NCI-H2171 treated with DMSO at 0.1 percent for 48 hours (cell line): ENCODE measurements at places on chromosomes 4 and X.

DNA sequence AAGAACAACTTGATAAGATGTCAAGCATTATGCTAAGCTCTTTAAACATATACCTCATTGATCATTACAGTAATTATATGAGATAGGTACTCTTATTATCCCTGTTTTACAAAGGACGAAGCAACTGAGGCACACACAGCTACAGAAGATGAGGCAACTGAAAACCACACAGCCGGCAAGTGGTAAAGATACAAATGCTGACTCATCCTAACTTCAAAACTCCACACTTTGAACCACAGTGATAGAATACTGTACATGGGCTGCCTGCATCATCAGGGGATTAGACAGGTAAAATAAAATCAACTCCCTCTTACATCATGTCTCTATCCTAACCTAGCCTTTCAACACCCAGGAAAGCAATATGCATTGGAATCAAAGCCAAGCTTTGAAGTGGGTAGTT lies 47.8 kb downstream of the LHFPL1 start:
- DNase-seq, result no peak

GRCh38 chr4:94766856-94767255 lies 9.1 kb downstream of the BMPR1B start:
- peak; percentile 8 for DNase-seq

DNA sequence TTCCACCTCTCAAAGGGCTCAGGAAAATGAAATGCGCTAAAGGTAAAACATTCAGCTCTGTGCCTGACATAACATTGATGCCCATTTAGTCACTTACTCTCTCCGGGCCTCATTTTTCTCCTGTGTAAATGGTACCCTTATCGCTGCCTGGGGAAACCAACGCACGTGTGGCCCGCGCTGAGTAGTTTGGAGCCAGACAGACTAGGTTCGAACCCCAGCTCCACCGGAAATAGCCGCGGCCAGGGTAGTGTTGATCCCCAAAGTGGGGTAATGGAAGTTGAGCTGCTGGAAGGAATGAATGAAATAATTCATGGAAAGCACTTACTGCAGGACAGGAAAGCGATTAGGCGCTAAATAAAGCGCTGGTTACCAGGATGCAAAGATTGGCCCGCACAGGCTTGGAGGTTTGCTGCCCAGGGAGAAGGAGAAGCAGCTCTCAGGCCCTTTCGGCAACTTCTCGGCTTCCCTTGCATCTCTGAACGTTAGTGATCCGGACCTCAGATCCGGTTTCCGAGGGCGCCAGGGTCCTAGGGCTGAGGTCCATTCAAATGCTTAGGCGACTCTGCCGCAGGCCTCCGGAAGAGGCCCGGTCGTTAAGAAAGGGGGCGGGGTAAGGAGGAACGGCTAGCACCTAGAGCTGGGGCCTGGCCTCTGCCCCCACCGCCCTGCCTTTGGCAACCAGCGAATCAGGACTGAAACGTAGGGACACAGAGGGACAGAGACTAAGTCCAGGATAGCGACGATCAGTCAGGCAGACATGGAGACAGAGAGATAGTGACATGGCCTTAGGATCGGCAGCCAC lies 13.3 kb downstream of the NKX3-2 start:
- no peak for DNase-seq

- DNase-seq, result no peak
Measured at GRCh38 chrX:48689208-48689920, 5.8 kb downstream of the WAS start.

DNA sequence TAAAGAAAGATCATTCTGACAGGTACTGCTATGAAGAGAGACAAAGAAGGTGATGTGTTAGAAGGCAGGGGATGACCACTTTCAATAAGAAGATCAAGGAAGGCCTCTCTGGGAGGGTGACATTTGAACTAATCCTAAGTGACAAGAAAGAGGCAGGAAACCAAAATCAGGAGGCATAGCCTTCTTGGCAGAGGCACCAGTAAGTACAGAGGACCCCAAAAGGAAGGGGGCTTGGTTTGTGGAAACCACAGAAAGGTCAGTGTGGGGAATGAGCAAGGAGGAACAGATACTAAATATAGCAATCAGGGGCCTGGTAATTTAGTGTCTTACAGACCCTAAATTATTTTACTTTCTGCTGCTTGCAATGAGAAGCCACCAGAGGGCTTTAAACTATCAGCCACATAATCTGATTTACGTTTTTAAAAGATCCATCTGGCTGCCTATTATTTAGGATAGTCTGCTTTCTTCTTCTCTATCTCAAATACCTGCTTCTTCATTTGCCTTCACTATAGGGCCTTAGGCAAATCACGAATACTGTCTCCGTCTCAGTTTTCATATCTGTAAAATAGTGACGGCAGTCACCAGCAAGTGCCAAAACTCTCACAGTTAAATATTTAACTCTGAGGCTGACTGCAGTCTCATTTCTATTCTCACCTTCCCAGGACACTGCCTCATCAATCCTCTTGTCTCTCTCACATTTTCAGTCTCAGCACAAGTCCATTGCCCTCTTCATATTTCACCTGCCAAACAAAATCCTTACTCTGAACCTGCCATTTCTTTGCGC lies 16.7 kb downstream of the NR3C2 start:
- no peak for DNase-seq

GRCh38 chr4:151644622-151645021 lies 116.2 kb downstream of the GATB start:
- DNase-seq, result no peak

DNA sequence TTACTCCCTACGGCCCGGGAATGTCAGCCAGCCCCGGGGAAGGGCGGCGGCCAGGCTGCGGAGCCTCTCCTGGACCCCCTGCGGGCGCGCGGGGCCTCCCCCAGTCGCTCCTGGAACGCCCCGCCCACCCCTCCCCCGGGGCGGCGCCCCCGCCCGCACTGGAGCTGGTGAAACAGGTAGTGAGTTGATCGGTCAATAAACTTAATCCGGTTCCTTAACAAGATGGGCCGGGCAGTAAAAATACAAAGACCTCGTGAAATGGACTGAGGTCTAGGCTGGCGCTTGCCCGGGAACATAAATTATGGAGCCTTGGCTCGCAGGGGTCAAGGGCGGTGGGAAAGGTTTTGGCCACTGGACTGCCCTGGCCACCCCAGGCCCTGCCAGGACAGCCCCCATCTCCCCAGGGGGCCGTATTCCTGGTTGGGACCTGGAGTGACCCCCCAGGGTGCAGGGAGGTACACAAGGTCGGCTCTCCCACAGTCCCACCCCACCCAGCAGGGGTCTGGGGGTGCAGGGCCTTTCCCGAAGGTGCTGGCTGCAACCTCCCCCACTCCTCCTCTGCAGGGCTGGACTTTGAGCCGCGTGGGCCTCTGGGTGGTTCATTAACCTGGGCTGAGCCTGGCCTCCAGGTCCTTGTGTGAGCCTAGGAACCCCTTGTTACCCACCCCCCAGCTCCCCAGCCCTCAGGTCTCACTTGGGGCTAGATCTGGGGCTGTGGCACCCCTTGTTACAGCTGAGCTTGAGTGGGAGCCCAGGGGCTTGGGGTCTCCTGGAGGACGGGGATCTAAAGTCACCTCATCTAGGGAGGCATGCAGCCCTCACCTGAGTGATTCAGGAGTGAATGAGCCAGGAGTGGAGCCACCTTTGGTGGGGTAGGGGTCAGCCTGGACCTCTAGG lies 2.5 kb downstream of the FGFR3 start:
- no peak for DNase-seq

- DNase-seq, result no peak
Measured at GRCh38 chr4:56739066-56739777, 58.1 kb upstream of the HOPX start.

- no peak for DNase-seq
Measured at GRCh38 chr4:182257503-182257902, 14.3 kb downstream of the TENM3 start.

DNA sequence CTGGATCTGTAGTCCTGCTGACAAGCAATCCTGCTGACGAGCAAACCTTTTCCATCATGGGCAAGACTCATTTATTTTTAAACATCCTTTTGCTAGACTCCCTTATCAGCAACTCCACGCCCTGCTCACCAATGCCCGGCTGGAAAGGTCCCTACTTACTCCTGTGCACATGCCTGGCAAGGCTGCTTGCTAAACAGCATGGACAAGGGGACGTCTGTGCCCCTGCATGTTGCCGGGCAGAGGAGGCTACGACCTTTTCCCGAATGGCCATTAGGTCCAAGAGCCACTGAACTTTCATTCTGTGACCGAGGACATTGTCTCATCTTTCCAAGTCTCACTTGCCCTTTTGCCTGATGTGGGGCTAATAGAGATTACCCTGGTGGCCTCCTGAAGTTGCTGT lies 98.6 kb downstream of the MGST2 start:
- no peak for DNase-seq

- peak; percentile 9 for DNase-seq
Measured at GRCh38 chr4:11489453-11490083, 60.9 kb upstream of the HS3ST1 start.

GRCh38 chrX:44415639-44416386 lies 72.3 kb upstream of the EFHC2 start:
- peak; percentile 4 for DNase-seq

DNA sequence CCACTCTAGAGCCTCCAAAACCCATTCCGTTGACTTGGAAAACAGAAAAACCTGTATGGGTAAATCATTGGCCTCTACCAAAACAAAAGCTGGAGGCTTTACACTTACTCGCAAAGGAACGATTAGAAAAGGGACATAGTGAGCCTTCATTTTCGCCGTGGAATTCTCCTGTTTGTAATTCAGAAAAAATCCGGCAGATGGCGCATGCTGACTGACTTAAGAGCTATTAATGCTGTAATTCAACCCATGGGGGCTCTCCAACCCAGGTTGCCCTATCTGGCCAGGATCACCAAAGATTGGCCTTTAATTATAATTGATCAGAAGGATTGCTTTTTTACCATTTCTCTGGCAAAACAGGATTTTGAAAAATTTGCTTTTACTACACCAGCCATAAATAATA lies 60.8 kb downstream of the ZNF732 start:
- no peak for DNase-seq

- DNase-seq, result no peak
Measured at GRCh38 chrX:154784149-154784995, 20.9 kb downstream of the MPP1 start.

- DNase-seq, result no peak
Measured at GRCh38 chr4:40607221-40607620, 22.4 kb downstream of the RBM47 start.

- no peak for DNase-seq
Measured at GRCh38 chr4:53322696-53323095, 43.2 kb downstream of the SCFD2 start.

GRCh38 chr4:3196670-3197359 lies 52.1 kb upstream of the MSANTD1 start:
- DNase-seq, result no peak

GRCh38 chrX:155995321-155995875 lies 2.1 kb upstream of the IL9R start:
- DNase-seq, result no peak

DNA sequence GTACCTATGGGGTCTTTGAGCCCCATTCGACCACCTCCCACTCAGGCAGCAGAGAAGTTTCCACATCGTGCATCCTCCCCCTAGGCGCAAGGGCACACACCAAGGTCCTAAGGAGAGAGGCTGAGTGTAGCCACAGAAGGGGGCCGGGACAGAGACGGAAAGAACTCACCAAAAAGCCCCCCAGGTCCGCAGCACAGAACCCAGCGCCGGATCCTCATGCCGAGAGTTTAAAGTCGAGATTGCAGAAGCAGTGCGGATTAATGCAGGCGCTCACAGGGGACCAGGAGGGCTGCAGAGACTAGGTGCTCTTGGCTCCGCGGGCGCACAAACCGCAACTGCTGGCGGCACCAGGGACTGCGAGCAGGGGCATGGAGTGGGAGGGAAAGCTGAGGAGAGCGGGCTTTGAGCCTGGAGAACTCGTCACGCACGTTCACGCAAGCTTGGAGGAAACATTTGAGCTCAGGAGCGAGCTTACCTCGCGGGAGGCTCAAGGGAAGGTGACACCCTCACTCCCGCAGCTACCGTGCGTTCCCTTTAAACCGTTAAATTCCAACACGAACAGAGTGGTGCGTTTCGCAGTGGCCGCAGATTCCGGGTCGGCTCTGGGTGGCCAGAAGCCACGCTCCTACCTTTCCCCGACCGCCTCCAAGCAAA lies 8.5 kb downstream of the NKX3-2 start:
- no peak for DNase-seq

DNA sequence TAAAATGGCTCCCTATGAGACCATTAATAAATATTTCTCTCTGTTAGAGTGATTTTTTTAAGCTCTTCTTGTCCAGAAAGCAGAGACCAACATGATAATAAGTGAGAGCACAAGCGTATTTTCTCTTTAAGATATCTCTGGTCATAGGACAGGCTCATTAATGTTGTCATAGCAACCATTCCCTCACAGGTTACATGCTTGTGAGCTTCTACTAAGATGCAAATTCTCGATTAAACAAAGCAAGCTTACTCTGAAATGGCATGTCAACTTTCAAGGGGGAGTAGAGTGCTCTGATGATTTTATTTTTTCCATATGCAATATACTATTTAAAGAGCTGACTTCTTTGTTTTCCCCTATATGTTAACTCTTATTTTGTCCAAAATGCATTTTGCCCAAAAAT lies 487.2 kb upstream of the LCORL start:
- no peak for DNase-seq

- DNase-seq, result no peak
Measured at GRCh38 chrX:124209792-124210576, 122.5 kb upstream of the TEX13D start.

GRCh38 chr4:145796346-145796745 lies 116.4 kb downstream of the C4orf51 start:
- no peak for DNase-seq

DNA sequence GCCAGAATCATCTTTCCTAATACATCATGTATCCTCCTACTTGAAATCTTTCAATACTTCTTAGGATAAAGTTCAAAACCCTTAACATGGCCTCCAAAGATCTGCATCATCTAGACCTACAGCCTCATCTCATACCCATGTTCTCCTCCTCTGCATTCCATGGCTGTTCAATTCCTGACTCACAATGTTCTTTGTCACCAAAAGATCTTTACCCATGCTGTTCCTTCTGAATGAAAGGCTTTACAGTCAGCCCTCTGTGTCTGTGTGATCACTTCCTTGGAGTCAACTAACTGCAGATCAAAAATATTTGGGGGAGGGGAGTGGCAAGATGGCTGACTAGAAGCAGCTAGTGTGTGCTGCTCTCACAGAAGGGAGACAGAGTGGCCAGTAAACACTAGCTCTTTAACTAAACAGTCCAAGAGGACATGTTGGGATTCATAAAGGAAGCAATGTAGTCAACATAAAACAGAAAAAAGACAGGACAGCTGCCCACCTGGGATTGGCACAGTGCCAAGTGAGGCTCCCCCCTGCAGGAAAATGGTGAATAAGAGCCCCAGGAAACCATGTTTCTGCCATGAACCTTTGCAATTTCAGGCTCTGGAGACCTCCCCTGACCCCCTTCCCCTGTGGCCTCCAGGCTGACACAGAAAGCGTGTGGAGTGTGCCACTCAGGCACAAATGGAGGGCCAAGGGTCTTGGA lies 31.9 kb downstream of the CBR4 start:
- DNase-seq, result no peak

- no peak for DNase-seq
Measured at GRCh38 chr4:151035911-151036310, 20.8 kb upstream of the LRBA start.
